ENCODE measurements at places on chromosomes 3 and 15.

DNA sequence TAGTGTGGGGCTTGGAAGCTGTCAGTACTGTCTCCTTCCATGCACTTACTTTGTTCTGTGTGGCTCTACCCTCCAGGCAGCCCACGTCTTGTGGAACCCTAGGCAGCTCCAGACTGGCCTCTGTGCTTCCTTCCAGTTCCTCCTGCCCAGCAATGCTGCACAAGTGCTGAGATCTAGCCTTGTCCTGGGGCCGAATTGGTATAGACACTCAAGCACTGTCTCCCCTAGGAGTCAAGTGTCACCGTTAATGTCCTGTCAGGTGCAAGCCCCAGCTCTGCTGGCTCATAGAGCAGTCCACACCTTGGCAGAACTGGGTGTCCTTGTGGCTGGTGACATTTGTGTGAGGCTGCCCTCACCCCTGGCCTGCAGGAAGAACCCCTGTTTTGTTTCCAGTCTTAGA lies 130.1 kb downstream of the EEFSEC start:
- no peak for DNase-seq

DNA sequence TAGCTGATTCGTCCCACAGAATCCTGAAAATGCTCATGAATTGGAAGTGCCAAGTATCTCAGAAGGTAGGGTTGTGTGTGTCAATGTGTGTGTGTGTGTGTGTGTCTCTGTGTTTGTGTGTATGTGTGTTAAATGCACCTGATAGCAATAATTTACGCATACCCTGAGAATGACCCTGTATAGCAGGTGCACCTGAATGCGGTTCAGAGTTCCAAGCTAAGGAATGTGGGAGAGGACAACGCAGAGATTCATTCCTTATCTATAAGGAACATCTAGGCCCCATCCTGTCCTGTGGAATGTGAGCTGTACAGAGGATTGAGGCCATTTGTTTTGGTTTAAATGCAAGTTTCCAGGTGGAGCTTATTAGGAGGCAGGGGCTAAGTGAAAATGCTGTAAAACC lies 49.1 kb upstream of the NEDD4 start:
- no peak for DNase-seq

- no peak for DNase-seq
Measured at GRCh38 chr3:115548611-115549010, 74.7 kb upstream of the GAP43 start.

- DNase-seq, result no peak
Measured at GRCh38 chr3:23785097-23785645, 20.6 kb upstream of the UBE2E1 start.

GRCh38 chr15:90382320-90382719 lies 5.7 kb upstream of the IQGAP1 start:
- no peak for DNase-seq

DNA sequence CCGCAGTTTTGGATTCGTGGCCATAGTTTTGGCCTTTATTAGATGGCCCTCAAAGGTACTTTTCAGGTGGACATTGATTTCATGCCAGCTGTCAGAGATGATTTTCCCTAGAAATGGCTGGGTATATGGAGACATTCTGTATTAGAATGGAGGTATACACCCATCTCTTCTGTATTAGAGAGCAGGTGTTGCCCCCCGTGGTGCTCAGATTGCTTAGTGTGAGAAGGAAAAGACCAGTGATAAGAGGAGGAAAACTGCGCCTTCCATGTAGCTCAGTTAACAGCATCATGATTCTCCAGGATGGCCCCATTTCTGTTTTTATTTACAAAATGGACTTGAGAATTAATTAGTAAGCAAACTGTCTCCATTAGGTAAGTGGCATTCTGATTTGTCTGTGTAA lies 145.9 kb downstream of the IGF1R start:
- no peak for DNase-seq

DNA sequence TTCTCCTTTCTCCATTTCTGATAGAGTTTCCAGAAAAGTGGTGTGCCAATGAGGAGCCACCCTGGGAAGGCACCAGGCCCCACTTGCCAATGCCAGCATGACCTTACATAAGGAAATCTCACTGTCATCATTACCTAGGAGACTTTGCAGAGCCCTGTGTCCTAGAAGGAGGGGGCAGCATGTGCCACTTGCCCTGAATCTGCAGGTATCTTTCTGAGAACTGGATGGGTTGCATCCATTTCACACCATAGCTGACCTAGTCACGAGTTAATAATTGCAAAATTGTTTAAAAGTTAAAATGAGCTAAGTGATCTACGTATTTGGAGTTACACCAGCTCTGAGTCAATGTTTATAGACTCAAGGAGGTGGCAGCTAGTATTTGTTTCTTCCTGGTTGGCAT lies 14.3 kb downstream of the CA12 start:
- no peak for DNase-seq

- DNase-seq, result no peak
Measured at GRCh38 chr3:63132461-63133250, 145.5 kb upstream of the SYNPR start.

DNA sequence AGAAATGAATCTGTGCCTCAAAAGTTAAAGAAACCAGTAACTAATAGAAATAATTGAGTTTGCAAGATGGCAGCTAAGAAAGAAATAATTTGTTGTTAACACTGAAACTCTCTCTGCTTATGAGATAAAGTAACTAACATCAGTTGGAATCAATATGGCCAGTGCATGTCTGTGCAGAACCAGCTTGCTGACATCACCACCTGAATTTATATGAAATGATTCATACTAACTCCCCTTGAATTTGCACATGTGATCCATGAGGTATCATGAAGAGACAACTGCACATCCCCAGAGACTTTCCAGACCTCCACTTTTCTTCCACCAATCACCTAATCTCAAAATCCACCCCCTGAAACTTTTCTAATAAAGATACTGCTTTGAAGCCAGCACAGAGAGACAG lies 10.3 kb upstream of the SLC25A38 start:
- no peak for DNase-seq

DNA sequence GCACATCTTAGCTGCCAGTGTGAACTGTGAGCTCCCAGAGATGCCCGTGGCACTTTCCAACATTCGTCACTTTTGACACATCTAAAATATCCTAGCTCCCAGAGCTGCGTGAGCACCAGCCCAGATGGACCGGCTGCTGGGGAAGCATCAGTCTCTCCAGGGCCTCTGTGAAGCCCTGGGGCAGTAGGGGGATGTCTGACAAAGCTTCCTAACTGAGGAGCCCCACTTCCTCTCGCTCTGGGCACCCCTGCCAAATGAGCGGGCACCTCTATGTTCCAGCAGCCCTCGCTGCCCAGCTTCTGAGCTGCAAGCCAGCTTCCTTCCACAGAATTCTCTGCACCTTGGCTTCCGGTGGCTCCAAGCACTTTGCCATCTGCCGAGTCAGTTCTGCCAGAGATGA lies 91.1 kb downstream of the LIPC start:
- DNase-seq, result no peak

- DNase-seq, result no peak
Measured at GRCh38 chr3:182105875-182106274, 394.1 kb downstream of the SOX2 start.

GRCh38 chr15:66114863-66115425 lies 138.6 kb downstream of the MEGF11 start:
- no peak for DNase-seq
